Myocyte (in vitro differentiated cells): ENCODE measurements at places on chromosomes 6 and 20.

DNA sequence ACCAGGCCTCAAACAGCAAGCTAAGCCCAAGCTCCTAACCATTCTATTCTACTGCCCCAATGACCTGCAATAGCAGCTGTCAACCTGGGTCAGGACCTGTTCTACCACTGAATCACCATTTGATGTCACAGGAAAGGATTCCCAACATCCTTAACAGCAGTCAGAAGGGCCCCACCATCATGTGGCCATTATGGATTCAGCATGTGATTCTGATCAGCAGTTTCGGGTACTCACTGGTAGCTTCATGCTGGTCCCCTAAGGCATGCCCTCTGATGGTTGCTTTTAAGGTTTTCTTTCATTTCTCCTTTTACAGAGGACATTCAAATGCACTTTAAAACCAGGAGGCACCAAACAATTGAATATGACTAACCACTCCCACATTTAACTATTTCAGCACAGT is 37.3 kb upstream of the MAP7 start:
- no peak for DNase-seq

DNA sequence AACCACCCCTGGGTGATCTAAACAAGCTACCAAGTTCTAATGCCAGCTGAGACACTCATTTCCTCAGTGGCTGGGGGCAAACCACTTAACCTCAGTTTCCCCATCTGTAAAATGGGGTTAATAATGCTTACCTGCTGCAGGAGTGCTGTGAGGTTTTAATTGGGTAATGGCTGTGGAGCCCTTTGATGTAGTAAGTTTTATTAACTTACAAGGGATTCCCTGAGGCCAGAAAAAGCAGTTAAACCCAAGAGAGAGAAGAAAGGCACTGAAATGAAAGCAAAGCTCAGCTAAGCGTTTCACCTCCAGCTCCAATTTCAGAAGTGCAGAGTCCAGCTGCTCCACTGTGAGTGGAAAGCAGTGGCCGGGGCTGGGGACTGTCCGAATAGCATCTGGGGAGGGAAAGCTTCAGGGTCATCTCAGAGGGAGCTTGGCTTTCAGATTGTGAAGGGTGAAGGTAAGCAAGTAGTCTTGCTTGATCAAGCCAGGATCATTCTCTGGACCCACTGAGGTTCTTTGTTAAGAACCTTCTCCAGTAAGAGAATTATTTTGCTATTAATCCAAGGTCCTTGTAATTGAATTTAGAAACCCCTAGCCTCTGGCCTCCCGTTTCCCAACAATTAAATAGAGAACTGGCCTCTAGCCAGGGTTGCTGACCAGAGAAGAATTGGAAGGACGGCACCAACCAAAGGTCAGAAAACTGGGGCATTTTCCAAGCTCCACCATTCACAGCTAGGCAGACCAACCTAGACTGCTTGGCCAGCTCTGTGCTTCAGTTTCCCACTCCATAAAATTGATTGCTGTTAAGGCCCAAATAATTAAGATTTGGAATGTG is 20.9 kb upstream of the TCP11 start:
- no peak for DNase-seq

DNA sequence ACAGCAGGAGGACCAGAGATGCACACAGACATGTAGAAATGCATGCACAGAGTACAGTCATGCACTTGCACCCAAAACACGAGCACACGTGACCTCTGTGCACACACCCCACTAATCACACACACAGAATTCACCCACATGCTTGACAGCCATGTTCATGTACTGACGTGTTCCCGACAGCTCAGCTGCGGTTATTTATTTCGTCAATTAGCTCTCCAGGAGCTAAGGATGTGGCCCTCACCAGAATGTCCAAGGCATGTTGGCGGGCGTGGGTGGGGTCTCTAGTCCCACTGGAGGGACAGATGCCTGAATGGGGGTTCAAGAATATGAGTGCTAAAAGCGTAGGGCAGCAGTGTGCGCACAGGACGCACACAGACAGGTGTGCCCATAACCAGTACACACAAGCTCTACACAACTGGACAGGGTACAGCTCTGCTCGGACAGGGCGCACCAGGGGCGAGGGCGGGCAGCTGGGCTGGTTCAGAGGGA is 571 bp upstream of the PRPF6 start:
- no peak for DNase-seq

GRCh38 chr6:128316258-128316929 is 204.0 kb downstream of the PTPRK start:
- no peak for DNase-seq

DNA sequence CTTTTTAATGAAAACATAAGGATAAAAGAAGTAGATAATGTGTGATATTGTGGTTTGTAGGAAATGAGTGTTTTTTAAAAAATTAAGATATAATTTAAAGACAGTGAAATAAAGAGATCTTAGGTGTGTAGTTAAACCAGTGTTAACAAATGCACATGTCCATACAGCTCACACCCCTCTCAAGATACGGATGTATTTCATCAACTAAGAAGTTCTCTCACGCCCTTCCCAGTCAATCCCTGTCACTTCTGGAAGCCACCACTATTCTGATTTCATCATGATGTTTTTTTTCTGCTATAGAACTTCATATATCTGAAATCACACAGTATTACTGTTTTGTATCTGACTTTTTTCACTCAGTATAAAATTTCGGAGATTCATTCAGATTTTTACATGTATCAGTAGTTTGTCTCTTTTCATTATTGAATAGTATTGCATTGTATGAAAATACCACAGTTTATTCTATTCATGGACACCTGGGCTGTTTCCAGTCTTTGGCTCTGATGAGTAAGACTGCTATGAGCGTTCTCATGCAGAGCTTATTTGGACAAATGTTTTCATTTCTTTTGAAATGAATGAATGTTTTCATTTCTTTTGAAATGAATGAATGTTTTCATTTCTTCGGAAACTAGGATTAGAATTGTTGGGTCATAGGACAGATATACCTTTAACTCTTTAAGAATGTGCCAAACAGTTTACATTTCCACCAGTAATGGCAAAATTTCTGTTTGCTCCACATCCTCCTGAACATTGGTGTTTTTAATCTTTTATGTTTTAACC is 49.7 kb upstream of the ELOVL5 start:
- DNase-seq = no peak

- DNase-seq = no peak
These were observed 306.4 kb downstream of the COL12A1 start for GRCh38 chr6:74899416-74899815.

DNA sequence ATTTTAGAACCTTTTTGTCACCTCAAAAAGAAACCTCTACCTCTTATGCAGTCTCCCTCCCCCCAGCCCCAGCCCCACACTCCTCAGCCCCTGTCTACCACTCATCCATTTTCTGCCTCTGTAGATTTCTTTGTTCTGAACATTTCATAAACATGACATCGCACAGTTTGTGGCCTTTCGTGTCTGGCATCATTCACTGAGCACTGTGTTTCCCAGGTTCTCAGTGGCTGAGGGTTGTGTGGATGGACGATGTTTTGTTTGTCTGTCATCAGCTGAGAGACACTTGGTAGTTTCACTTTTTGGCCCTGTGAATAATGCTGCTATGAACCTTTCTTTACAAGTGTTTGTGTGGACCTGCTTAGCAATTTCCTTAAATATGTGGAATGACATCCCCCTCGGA is 64.5 kb downstream of the FAM120B start:
- no peak for DNase-seq

GRCh38 chr6:127880429-127880828 is 20.4 kb downstream of the THEMIS start:
- DNase-seq = no peak

DNA sequence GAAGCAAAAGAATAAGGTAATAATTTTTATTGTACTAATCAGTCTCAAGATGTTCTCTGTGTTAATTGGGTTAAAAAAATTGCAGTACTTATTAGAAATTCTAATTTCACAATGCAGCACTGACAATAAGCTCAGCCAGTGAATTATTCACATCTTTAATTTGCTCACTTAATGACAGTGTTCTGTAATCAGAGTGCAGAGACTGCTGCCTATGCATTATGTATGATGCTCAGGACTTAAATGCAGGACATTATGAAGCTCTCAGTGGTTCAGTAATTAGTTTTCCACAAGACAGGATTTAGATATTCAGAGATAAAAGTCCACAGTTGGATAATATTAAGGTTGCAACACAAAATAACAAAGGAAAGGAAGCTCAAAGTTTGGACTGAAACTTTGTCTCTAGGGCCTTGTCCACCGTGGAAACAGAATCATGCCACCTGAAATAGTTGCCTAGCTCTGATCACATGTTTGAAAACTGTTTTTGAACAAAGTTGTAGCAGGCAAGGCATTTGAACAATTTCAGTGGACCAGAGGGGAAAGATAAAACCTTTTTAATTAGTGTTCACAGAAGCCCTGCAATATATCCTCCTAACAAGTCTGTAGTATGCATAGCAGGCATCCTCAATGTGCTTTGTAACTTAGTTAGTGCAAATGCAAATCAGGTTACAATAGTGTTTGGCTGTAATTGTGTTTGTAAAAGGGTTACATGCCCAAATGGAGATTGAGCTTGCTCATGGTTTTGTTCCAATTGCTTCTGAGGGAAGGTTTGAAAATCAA is 23.7 kb upstream of the MMS22L start:
- no peak for DNase-seq

- DNase-seq = peak; percentile 78
These were observed 85.2 kb downstream of the SHLD1 start for GRCh38 chr20:5835321-5835821.

DNA sequence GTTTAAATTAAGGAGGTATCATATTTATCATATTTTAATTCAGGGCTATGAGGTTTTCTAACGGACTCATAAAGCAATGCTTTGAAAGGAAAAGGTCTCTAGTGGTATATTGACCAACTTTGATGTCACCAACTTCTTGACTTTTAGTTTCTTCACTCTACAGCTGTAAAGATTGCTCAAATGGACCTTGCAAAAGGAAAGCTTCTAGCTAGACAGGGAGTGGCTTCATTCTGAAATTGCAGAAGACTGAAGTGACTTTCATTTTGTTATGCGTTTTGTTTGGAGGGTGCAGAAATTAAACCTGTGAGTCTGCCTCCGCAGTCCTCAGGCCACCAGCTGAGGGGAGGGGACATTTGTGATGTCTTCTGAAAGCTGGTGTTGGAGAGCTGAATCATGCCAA is 95.7 kb downstream of the SLC24A3 start:
- DNase-seq = no peak

- DNase-seq = no peak
These were observed 278.5 kb upstream of the MARCKS start for GRCh38 chr6:113578691-113579090.

GRCh38 chr6:91573826-91574416 is 987.0 kb upstream of the MAP3K7 start:
- DNase-seq = no peak

GRCh38 chr6:146805546-146806325 is 207.0 kb downstream of the ADGB start:
- DNase-seq = no peak

GRCh38 chr20:56801971-56802755 is 173.1 kb downstream of the TFAP2C start:
- no peak for DNase-seq

- no peak for DNase-seq
These were observed 10.8 kb upstream of the CPNE5 start for GRCh38 chr6:36850021-36850420.

DNA sequence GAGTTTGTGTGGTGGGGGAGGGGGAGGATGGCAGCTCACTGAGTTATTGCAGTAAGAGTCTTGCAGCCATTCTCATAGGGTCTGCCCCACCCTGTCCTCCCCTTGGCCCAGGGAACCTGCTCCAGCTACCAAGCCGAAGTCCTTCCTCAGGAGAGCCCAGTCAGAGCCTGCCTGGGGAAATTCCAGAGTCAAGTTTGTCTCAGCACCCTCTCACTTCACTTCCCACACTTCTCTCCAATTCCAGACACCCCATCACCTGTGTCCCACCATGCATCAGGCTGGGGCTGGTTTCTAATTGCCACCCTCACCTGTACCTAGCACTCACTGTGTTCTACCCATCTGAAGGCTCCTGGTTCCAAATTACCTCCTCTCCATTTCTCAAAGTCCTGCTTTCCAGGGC is 10.3 kb upstream of the SLC22A16 start:
- no peak for DNase-seq

DNA sequence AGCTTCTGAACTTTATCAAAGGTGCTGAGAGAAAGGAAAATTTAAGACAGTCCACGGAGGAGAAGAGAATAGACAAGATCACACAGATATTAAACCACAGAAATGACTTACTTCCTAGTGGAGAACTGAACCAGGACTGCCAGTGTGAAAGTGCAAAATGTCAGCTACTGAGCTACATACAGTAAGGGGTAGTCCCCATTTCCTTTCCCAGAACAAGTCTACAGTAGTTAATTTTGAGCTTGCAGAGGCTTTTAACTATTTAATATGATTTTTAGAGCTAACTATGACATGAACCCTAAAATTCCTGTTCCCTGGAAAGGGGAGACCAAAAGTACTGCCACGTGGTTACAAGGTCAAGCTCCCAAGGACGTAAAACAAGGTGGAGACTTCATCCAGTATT is 45.1 kb downstream of the CEP85L start:
- no peak for DNase-seq

DNA sequence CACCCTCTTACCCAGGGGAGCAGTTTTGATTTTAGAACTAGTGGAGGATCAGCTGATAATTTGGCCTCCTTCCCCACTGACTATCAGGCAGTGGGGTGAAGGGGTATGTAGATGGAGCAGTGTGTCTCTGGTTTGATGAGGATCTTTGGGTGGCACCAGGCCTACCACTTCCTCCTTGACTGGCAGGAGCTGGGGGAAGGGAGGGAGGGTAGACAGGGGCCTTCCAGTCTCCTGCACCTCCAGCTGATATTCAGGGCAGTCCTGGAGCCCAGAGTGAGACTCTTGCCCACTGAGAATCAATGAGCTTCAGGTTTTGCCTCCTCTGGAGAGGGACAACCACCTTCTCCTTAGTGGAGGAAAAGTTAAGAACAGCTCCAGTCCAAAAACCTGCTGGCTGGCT is 3.2 kb downstream of the DEF6 start:
- no peak for DNase-seq

DNA sequence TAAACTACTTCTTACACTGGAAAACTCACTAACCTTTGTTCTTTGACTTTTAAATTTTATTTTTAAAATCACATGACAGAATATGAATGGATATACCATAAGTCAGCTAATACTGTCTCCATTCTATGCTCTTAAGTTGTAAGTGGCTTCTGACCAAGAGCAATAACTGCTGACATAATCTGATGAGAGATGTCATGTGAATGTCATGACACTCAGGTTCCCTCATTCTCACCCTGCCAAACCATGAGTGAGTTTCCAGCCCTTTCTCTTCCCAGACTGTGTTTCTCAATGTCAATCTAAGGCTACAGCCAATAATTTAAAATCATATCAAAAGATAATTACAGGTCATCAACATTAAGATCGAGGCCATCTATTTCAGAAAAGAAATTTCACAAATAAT is 39.7 kb downstream of the KIF16B start:
- no peak for DNase-seq

- peak; percentile 65 for DNase-seq
These were observed 18.5 kb upstream of the C6orf141 start for GRCh38 chr6:49531774-49532569.

GRCh38 chr6:133805876-133806275 is 83.0 kb upstream of the TCF21 start:
- no peak for DNase-seq

GRCh38 chr20:47586649-47587294 is 85.1 kb downstream of the NCOA3 start:
- no peak for DNase-seq
